Natural killer cell (primary cell): ENCODE measurements at places on chromosomes 3 and 15. TPM values are rescaled to one million over a fixed set of nuclear protein-coding genes. Genes with fewer than 3 reads are reported as not detected.

The ONECUT1 gene
- total RNA-seq = not detected

DNA sequence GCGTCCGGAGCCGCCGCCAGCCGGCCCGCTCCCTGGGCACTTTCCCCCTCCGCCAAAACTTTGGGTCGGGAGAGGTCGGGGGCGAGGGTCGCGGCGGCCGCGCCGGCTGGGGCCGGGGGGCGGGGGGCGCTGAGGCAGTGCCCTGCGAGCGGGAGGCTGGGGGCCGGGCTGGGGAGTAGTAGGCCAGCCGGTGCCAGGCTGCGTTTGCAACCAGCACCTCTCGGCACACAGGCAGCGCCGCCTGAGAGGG is 452 bp downstream of the BBX start:
- no peak for DNase-seq

GRCh38 chr3:36557021-36557707 is 176.9 kb downstream of the STAC start:
- no peak for DNase-seq

DNA sequence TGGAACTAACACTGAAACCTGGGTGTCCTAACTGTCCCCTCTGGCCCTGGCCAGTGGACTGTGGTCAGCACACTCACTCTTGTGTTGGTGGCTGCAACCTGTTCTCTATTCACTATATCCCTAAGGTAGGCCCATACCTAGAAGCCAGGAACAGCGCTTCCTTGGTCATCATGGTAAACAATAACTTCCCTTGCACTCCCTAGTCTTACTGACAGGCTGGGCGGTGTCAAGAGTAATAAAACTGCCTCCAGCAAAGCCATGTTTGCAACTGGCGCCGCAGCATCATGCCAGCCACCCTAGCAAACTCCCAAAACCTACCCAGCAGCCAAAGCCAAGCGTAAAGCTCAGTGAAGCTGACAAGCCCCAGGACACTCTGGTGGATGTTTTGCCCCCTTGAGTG is 63.1 kb upstream of the TSEN2 start:
- no peak for DNase-seq

DNA sequence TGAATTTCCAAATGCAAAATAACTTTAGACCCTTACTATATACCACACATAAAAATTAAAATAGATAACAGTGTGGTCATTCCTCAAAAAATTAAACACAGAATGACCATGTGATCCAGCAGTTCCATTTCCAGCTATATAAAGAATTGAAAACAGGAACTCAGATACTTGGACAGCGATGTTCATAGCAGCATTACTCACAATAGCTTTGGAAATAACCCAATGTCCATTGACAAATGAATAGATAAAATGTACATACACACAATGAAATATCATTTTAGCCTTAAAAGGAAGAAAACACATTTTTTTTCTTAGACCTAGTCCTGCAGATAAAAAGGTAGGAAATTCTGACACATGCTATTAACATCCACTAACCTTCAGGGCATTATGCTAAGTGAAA is 26.7 kb downstream of the RAD51 start:
- DNase-seq = no peak
